ENCODE measurements at places on chromosomes 6 and 20.

DNA sequence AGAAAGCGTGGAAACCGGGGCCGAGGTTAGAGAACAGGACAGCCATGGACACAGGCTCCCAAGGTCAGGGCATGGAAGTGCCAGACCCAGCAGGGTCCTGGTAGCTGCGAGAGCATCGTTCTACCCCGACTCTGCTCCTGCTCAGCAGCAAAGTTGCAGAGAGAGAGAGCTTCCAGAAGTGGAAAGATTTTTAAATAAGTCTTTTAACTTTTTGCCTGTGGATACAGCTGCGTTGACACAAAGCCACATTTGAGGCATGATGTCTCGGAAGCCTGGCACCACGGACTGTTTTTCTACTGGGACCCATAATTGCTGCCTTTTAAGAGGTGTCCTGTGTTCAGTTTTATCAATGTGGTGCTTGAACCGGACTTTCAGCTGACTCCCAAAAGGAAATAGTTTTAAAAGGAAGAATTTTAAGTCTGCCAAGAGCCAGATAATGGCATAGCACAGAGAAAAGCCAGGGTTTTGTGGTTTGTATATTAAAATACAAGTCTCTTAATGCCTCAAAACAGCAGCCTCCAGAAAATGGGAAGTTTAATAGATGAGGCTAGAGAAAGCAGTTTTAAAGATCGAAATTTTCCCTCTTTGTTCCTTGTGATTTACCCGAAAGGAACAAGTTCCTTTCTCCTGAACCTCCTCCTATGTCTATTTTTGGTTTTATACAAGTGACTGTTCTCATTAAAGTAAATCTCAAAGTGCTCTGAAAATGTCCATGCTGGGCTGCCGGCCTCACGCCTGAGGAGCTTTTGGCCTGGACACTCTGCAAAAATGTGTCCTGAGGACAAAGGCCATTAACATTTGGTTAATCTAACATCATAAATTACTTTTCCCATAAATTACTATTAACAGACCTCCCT is 91.5 kb downstream of the RIN2 start:
- DNase-seq, result no peak

- DNase-seq, result no peak
Measured at GRCh38 chr6:89690944-89691324, 52.4 kb upstream of the LYRM2 start.

DNA sequence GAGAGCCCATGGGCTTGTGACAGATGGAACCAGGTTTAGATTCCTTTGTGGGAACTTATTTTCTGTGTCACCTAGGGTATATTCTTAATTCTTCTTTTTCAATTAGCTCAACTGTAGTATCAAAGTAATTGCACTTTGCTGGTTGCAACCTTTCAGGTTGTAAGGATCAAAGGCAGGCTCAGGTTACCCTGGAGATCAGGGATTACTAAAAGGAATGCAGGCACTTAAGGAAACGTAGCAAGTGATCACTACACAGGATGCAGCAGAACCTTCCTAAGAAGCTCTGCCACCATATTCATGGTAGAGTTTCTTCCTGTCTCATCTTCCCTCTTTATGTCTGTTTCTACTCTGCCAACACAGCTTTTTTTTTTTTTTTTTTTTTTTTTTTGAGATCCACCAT is 133.2 kb upstream of the JAG1 start:
- DNase-seq, result no peak

- DNase-seq, result no peak
Measured at GRCh38 chr6:123658848-123659247, 22.1 kb upstream of the TRDN start.

GRCh38 chr20:51749674-51750036 is 18.5 kb downstream of the ATP9A start:
- DNase-seq, result no peak
